ENCODE measurements at places on chromosomes 5 and 9.

DNA sequence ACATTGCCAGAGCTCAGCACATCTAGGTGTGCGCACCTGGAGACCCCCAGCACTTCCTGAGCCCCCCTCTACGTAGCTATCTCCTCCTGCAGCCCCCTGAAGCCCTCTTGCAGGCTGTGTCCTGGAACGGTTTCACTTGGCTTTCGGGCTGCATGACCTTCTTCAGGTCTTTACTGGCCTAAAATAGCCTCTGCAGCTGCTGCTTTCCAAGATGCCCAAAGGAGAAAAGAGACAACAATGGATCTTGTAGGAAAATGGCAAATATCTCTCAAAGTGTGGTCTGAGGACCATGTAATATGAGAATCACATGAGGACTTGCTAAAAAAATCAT lies 6.6 kb upstream of the ERMP1 start:
- DNase-seq = no peak

- DNase-seq = peak; percentile 61
These were observed 248.1 kb downstream of the CETN3 start for GRCh38 chr5:90161414-90161813.

- DNase-seq = no peak
These were observed 51.7 kb downstream of the S1PR3 start for GRCh38 chr9:89042984-89043383.

DNA sequence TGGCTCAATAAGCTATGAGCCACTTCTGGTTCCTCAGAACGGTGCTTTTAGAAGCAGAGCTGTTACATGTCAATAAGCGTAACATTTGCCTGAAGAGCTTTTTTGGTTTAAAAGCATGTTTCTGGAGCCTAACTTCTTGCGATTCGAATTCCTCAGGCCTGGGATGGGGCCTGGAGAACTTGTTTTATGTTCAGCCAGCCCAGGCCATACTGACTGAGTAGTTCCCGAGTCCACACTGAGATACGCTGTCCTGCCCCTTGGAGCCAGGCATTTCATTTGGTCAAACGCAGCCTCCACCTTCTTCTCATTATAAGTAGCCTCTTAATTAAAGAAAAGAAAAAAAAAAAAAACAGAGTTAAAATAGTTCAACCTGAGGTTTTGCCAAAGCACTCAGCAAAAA lies 260.6 kb upstream of the ANKRD55 start:
- no peak for DNase-seq

DNA sequence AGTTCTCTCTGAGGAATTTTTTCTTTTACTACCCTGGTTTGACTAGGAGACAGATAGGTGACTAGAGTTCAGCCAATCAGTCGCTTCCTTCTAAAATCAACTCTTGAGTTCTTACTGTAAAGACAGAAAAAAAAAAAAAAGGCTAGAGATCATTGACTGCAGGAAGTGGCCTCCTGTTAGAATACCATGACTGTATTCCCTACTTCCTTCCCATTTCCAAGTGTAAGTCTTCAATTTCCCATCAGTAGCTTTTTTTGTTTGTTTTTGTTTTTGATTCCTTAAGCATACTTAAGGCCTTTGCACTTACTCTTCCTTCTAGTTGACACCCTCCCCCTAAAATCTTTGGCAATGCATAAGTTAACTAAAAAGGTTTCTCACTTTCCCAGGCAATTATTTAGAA lies 154.3 kb downstream of the HMHB1 start:
- DNase-seq = no peak

GRCh38 chr9:121956808-121957207 lies 136.3 kb downstream of the TTLL11 start:
- DNase-seq = no peak

DNA sequence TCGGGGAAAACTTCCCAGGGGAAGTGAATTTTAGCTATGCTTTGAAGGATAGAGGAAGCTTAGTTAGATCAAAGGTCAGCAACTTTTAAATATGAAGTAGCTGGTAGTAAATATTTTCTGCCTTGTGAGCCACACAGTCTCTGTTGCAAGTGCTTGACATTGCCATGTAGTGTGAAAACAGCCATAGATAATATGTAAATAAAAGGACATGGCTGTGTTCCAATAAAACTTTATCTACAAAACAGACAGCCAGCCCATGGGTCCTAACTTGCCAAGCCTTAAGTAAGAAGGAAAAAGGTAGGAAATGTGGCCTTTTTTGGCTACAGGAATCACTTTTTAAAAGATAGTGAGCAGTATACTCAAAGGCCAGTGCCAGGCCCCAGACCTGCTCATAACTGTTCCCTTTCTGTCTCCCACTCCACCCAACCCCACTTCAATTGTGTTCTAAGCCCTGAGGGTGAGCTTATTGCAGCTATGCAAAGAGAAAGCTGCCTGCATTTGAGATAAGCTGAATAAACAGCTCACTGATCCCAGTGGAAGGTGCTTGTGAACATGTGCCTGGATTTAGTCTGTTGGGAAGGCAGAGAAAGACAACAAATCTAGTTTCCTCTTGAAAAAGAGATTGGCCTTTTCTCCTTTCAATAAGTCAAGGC lies 113.0 kb upstream of the TRIM32 start:
- peak; percentile 46 for DNase-seq

DNA sequence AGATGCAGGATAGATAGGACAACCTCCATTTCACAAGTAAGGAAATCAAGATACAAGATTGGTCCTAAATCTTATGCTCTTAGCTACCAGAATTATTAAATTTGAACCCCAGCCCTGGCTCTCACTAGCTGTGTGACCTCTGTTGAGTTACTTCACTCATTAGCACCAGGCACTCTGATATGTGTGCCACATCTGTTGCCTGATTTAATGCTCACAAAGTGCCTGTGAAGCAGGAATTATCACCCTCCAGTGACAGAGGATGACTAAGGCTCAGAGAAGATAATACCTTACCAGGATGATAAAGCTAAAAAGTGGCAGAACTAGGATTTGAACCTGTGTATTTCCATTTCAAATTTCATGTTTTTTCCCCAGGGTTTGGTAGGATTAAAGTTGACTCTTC lies 110.0 kb downstream of the PLPPR1 start:
- DNase-seq = no peak

- DNase-seq = peak; percentile 74
These were observed 13.9 kb upstream of the BNC2 start for GRCh38 chr9:16884373-16884772.

GRCh38 chr9:101014566-101014965 lies 14.0 kb upstream of the PLPPR1 start:
- no peak for DNase-seq

DNA sequence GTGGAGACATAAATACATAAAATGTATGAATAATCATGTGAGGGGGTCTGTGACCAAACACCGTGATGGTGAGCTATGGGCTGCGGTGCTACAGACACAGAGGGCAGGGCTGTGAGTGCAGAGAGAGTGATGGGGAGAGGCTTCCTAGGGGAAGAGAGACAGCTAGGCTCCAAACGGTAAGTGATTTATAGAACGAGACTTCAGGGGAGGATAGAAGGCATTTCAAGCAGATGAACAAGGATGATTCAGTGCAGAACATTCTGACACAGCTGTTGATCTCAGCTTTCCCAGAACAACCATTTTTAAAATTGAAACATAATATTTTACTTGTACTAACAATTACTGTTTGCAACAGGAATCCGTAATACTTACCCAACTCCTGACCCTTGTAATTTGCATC lies 100.7 kb downstream of the GAS1 start:
- DNase-seq = no peak

GRCh38 chr5:65927503-65928321 lies 1.3 kb downstream of the ERBIN start:
- peak; percentile 86 for DNase-seq

DNA sequence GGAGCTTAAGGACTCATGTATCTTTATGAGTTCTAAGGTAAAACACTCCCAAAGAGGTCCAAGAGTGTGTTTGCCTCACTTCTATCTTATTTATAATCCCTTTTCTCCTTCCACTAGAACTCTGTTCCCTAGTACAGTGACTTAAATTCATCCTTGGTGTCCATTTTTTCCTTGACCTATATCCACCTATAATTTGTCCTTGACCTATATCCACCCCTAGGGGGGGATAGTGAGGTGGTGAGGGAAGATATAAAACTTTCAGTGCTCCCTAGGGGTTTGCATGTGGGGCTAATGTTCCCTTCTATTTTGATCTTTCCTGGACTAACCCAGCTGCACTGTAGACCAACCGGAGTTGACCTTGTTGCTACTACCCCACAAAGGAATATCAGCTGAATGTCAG lies 83.5 kb upstream of the GNAQ start:
- DNase-seq = peak; percentile 68

All from hematopoietic multipotent progenitor cell treated with erythropoietin and hydrocortisone succinate and interleukin-3 and kit ligand, for 6 days (in vitro differentiated cells).